Non-pigmented ciliary epithelial cell (primary cell): ENCODE measurements at places on chromosomes 5 and 9.

DNA sequence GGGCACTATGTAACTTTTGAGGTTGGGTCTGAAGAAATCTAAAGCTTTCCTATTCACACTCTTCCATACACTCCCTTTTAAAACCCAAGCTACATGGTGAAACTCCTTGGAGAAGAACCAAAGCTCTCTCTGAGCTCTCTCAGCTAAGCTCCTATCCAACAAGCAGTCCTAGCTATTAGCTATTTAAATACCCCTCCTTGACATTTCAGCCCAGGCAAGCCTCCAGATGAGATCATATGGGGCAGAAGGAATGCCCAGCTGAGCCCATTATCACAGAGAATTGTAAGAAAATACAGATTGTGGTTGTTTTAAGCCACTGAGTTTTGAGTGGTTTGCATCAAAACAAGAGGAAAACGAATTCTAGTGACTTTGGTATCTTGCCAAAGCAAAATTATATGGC lies 15.2 kb downstream of the HSPB3 start:
- peak; percentile 45 for DNase-seq

DNA sequence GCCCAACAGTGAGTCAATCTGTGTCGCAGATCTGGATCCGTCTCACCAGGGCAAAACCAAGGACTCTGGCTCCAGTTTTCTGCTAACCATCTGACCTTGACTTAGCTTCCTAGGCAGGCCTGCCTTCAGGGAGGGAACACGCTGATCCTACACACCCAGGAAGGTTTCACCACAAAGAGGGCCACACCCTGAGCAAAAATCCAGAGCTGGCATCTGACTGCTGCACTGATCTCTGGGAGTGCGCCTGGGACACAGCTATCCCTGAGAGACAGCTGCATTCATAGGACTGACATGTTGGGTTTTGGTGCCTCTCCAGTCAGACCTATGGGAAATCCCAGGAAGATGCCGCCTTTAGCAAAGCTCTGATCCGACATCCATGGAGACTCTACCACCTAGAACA lies 47.5 kb downstream of the CDK5RAP2 start:
- no peak for DNase-seq

DNA sequence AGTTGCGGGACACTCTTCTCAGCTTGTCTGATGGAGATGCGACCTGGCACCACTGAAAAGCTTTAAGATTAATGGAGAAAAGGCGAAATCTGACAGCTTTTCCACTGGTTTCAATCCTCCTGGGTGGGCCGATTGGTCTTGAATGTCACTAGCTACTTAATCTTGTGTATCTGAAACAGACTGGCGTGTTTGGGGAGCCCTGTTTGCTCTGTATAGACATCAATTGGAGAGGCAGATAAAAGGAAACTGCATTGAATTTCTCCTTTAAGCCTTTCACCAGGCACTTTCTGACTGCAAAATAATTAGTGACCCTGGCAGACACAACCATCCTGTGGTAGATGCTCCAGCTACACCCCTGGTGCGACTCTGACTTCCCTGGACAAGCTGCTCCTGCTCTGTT lies 224.2 kb downstream of the NDUFS4 start:
- no peak for DNase-seq

DNA sequence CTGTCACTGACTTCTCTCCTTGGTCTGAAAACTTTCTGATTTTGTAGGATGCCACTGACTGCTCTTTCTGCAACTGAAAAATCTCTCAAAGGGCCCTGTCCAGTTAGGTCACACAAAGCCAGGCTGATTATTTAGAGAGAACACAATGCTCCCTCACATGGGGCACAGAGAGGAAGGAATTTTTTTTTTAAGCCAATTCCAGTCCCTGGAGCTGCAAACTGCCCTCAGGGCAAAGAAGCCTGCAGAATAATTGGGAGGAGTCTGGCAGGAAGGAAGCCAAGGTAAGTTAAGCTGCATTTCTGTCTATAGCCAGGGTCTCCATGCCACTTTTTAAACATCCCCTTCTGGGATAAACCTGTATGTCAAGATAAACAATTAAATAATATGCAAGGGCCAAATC lies 305.5 kb downstream of the ZSWIM6 start:
- no peak for DNase-seq

GRCh38 chr5:33235824-33236223 lies 204.9 kb upstream of the TARS1 start:
- no peak for DNase-seq

GRCh38 chr9:109973336-109973735 lies 193.3 kb downstream of the PALM2AKAP2 start:
- no peak for DNase-seq

DNA sequence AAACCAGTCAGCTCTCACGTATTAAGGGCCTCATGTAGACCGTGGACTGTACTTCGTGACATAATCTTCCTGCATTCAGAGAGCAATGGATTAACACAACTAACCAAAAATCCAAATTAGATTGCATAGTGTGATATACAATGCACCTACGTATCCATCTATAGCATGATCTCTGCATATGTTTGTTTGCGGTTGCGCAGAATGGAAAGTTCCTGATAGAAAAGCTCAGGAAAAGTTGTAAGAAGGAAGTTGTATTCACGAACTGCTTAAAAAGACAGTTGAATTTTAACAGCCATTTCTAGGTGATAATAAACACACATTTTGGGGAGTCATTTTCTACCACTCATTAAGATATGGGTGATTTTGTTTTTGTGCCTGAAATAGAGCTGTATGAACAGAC lies 869.0 kb downstream of the TLE4 start:
- DNase-seq = no peak

GRCh38 chr9:102185962-102186361 lies 447.5 kb upstream of the GRIN3A start:
- DNase-seq = no peak

GRCh38 chr5:153896117-153896516 lies 142.6 kb downstream of the FAM114A2 start:
- DNase-seq = no peak

DNA sequence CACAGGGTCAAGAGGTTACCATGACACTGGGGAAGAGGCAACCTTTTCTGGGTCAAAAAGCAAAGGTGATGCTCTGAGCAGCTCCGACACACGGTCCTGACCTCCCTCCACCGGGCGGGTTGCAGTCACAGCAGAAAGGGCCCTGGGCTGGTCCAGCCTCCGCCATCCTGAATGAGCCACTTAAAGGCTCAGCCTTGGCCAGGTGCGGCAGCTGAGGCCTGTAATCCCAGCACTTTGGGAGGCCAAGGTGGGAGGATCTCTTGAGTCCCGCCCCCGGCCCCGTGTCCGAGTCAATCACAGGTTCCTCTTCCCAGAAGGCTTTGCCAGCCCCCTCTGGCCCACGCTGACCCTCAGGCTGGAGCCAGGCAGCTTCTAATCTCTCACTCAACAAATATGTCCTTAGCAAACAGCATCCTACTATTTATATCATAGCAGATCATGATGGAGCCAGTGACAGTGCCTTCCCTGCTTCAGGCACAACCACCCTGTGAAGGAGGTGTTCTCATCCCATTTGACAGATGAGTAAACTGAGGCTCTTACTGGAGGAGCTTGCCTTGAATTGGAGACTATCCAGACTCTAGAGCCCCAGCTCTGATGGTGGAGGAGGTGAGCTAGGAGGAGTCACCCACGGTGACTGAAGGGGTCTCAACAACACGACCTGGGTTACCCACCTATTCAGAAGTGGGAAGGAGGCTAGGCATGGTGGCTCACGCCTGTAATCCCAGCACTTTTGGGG lies 79.1 kb downstream of the LRSAM1 start:
- DNase-seq = no peak

DNA sequence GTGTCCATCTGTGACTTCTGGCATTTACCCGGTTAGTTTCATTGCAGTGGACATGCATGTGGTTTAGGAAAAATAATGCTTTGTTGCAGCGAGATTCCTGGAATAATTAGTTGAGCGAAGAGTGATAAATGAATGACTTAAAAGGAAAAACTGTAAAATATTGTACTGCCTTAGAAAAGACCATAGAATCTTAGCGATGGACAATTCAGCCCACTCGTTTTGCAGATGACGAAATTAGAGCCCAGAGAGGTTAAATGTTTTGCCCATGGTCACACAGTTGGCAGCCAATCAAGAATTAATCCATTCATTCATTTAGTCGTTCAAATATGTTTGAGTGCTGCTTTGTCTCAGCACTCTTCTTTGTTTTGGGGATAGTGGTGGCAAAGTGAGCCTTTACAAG lies 107.9 kb downstream of the ARHGAP26 start:
- no peak for DNase-seq

DNA sequence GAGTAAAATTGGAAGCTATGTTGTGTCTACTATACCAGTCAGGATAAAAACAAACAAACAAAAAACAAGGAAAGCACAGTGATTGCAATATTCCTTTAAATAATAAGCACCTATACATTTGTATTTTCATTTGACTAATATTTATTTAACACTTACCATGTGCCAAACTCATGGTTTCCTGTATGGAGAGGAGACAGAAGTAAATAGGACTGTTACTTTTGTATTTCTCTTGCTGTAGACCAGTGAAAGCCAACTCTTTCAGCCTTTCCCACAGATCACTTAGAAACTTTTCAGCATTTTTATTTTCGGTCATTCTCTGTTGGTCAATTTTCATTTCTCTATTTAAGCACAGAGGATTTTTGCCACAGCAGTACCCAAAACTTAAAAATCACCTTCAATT lies 4.5 kb downstream of the CMYA5 start:
- no peak for DNase-seq

DNA sequence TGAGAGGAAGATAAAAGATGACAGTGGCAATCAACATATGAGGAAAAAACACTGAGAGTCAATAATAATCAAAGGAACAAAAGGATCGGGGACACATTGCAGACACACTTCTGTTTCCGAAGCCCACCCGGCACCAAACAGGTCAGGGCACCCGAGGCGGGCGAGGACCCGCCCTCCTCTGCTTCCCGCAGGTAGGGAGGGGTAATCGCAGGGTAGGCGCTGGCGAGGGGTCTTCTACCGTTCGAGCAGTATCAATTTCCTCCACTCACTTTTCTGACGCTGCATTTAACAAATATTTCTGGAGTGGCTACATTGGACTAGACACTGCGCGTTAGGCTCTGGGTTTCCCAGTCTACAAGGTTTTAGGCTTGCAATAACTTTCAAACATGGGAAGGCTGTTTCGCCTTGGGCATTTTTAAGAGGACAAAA lies 1.3 kb downstream of the TXN start:
- DNase-seq = no peak

GRCh38 chr5:60835554-60835953 lies 8.5 kb downstream of the ELOVL7 start:
- DNase-seq = no peak

DNA sequence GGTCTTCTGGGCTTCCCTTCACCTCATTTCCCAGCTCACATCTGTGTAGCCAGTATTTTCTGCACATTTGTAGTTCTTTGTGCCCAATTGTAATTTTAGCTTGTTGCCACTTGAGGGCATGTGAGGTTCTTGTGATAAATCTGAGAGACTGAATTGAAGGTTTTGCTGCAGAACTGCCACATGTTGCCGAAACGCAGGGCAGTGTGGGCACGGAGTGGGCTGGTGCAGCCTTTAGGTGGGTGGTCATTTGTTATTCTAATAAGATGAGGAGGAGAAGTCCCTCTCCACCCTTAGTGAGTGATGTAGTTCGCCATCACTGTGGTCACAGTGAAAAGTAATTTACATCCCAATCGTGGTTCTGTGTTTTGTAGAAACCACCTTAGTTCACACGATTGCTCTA lies 21.2 kb downstream of the OTULIN start:
- no peak for DNase-seq

DNA sequence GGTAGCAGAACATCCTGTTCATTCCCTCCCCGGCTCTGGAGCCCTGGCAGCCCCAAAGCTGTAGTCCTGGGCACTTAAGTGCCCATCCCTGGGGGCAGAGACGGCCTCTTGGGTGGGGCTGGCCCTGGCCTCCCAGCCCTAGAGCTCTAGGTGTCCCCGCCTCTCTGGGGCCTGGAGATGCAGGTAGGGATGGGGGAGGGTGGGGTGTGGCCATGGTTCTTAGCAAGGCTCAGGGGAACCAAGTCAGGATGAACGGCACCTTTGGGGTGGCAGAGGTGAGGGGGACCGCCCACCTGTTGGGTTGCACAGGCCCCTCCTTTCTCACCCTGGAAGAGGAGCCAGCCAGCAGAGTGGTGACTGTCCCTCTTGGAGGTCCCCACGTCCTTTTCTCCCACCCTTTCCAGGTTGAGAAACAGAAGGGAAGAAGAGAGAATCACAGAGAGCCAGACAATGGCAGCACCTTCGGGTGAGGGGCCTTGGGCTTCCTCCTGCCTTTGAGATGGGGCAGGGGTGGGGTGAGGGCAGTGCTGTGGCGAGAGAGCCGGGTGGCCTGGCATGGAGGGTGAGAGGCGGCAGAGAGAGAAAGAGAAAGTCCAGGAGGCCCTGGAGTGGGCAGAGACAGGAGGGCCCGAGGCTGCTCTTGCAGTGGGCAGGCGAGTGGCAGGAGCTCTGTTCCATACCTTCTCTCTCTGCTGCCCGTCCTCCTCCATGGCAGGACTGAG lies 2.3 kb downstream of the CRAT start:
- DNase-seq = no peak

DNA sequence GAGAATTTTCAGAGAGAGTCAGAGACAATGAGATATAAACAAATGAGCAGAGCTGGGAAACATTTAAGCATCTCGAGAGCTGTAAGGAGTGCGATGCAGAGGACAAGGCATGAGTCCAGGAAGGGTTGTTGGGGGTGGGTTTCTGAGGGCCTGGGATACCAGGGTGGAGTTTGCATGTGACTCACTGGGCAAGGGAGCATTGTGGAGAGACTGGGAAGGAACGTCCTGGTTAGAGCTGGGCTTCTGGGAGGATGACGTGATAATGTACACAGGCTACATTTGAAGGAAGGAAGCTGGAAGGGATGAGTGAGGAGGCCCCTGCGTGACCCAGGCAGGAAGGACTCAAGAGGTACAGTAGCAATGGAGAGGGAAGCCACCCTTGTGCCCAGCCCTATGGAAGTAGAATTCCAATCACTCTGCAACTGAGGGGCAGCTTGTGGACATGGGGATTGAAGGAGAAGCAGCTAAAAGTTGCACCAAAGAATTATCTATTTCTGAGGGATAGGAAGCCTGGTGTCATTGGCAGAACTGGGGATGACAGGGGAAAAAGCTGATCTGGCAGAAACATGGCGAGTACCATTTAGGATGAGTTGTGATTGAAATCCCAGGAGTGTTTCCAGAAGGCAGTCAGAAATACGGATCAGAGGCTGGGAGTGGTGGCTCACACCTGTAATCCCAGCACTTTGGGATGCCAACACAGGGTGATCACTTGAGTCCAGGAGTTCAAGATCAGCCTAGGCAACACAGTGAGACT lies 59.3 kb upstream of the AFAP1L1 start:
- DNase-seq = peak; percentile 100
